Ovary (tissue), 10 donors: ENCODE measurements at places on chromosomes 7 and 10. TPM values are rescaled to one million over a fixed set of nuclear protein-coding genes. Genes with fewer than 3 reads are reported as not detected.
A peak's percentile ranks its signal among the peaks of the same experiment; 100 is the strongest.

The CLDN3 gene
- 7.4 TPM for total RNA-seq

The RBP4 gene
- not detected for total RNA-seq

The HK1 gene
- total RNA-seq, result 12.8 TPM

The CTAGE4 gene
- total RNA-seq, result 0.92 TPM

The METTL2B gene
- 18.0 TPM for total RNA-seq

The AGBL3 gene
- 2.0 TPM for total RNA-seq

The OGDHL gene
- 1.1 TPM for total RNA-seq

The ADCYAP1R1 gene
- total RNA-seq, result 5.0 TPM

The SPACDR gene
- 0.89 TPM for total RNA-seq

- H3K27ac ChIP-seq, result no peak overlapping the region
- no peaks in the 10 kb centered on the region for H3K4me1 ChIP-seq
- no peak overlapping the region for H3K4me3 ChIP-seq
- DNase-seq, result no peak
Observed at GRCh38 chr10:85148693-85149640, 820.6 kb downstream of the CCSER2 start.

DNA sequence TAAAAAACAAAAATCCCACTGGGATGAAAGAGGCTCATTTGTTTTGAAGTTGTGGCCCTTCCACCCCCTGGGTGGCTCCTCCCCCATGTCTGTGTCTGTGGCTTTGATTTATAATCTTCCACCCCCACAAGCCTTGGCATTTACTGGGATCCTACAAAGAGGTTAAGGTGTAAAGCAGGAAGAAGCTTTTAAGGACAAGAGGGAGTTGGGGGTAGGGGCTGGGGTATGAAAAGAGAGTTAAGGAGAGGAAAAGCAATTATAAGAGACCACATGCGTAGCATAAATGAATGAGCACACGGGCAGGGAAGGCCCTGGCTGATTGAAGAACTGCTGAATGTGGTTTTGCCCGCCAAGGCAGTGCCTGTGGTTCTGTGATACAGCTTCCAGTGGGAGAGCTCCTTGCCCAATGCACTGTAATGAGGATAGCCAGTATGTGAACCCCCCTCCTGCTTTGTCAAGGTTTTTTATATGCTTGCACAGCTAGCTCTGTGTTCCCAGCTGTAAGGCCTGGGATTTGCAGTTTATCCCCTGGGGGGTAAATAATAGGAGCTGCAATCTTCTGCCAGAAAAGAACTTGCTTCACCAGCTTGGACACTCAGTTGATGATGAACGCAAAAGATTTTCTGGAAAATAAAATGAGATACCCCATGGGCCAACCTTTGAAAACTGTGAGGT is 34.7 kb upstream of the KMT2E start:
- H3K27ac ChIP-seq, result peak overlapping the region; percentile 34
- H3K27me3 ChIP-seq, result no peaks in the 10 kb centered on the region
- H3K4me3 ChIP-seq, result no peak overlapping the region
- H3K4me1 ChIP-seq, result peaks cover 15% of the 10 kb centered on the region
- no peaks in the 10 kb centered on the region for H3K36me3 ChIP-seq

DNA sequence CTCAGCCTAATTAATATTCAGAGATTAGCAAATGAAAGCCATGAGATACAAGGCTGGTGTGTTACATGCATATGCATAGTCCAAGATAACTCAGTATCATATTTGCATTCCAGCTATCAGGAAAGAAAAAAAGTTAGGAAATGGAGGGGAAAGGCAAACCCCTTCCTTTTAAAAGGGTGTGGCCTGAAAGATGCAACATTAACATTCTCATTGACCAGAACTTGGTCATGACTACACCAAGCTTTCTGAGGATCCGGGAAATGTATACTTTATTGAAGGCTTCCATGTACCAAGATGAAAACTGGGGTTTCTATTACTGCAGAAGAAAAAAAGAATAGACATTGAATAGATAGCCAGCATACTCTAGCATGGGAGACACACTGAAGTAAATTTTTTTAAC is 96.5 kb downstream of the IPMK start:
- no peak overlapping the region for H3K27ac ChIP-seq
- H3K4me1 ChIP-seq, result no peaks in the 10 kb centered on the region
- no peaks in the 10 kb centered on the region for H3K27me3 ChIP-seq
- H3K4me3 ChIP-seq, result no peak overlapping the region

- no peak overlapping the region for H3K4me3 ChIP-seq
- no peaks in the 10 kb centered on the region for H3K4me1 ChIP-seq
- H3K27me3 ChIP-seq, result no peaks in the 10 kb centered on the region
- no peak for DNase-seq
- H3K36me3 ChIP-seq, result no peaks in the 10 kb centered on the region
Observed at GRCh38 chr10:122516734-122517133, 43.8 kb upstream of the DMBT1 start.

GRCh38 chr7:37493123-37493522 is 44.5 kb upstream of the ELMO1 start:
- no peak overlapping the region for H3K4me3 ChIP-seq
- no peak overlapping the region for H3K27ac ChIP-seq
- H3K27me3 ChIP-seq, result no peaks in the 10 kb centered on the region
- H3K36me3 ChIP-seq, result no peaks in the 10 kb centered on the region
- no peak for DNase-seq

GRCh38 chr10:132657127-132657706 is 119.6 kb downstream of the INPP5A start:
- H3K27ac ChIP-seq, result no peak overlapping the region
- H3K4me3 ChIP-seq, result no peak overlapping the region
- no peak for DNase-seq
- peaks cover 3% of the 10 kb centered on the region for H3K4me1 ChIP-seq
- no peaks in the 10 kb centered on the region for H3K27me3 ChIP-seq

GRCh38 chr7:69919426-69920111 is 321.3 kb downstream of the AUTS2 start:
- no peak overlapping the region for H3K4me3 ChIP-seq
- H3K36me3 ChIP-seq, result no peaks in the 10 kb centered on the region
- H3K27me3 ChIP-seq, result no peaks in the 10 kb centered on the region

- H3K4me3 ChIP-seq, result no peak overlapping the region
- no peaks in the 10 kb centered on the region for H3K4me1 ChIP-seq
- DNase-seq, result no peak
Observed at GRCh38 chr10:65348637-65349036, 1577.2 kb upstream of the LRRTM3 start.

- peaks cover 25% of the 10 kb centered on the region for H3K4me1 ChIP-seq
- H3K27me3 ChIP-seq, result no peaks in the 10 kb centered on the region
- H3K36me3 ChIP-seq, result no peaks in the 10 kb centered on the region
- peak overlapping the region; percentile 9 for H3K27ac ChIP-seq
- no peak overlapping the region for H3K4me3 ChIP-seq
Observed at GRCh38 chr10:102629661-102630614, 14.3 kb upstream of the TRIM8 start.

DNA sequence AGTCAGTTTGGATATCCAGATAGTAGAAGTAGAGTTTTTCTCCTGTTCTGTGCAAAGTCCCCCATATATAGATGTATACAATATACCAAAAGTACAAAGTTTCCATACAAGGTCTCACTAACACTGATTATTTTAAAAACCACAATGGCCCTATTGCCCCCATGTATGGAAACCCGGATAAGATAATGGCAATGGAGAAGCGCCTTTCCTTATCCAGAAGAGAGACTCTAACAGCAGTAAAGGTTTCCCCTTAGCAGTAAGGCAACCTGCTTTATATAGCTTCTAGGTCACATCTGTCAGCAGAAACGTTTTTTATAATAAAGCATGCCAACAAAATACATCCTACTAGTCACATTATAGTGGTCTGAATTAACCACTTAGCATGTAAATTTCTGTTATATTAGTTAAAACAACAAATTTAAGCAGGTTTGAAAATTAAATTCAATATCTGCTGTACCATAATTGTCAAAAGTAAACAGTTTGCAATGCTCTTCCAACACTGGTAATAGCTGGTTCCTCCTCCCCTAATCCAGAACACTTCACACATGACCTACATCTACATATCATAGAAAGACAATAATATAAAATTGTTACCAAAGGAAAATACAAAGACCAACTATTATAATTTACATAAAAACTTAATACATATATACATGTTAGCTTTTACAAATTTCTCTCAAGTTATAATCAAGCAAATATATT is 22.4 kb downstream of the USP6NL start:
- no peak overlapping the region for H3K27ac ChIP-seq
- H3K4me1 ChIP-seq, result no peaks in the 10 kb centered on the region
- no peak for DNase-seq
- no peaks in the 10 kb centered on the region for H3K27me3 ChIP-seq
- no peak overlapping the region for H3K4me3 ChIP-seq

- DNase-seq, result no peak
- H3K27me3 ChIP-seq, result no peaks in the 10 kb centered on the region
- H3K36me3 ChIP-seq, result no peaks in the 10 kb centered on the region
- no peak overlapping the region for H3K4me3 ChIP-seq
Observed at GRCh38 chr7:157990881-157991250, 596.8 kb downstream of the PTPRN2 start.

DNA sequence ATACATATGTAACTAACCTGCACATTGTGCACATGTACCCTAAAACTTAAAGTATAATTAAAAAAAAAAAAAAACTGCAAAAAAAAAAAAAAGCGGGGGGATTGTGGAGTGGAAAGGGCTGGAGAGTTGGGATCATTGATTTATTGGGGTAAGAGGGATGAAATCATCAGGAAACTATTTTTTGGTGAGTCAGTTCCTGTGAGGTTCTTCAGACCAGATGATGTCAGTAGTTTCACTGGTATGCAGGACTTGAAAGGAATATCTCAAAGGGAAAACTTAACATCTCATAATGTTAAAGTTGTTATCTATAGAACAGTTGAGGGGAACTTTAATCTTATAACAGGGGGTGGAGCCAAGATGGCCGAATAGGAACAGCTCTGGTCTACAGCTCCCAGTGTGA is 32.6 kb upstream of the TECTB start:
- H3K36me3 ChIP-seq, result no peaks in the 10 kb centered on the region
- H3K4me1 ChIP-seq, result no peaks in the 10 kb centered on the region
- no peak overlapping the region for H3K4me3 ChIP-seq
- no peak for DNase-seq
- H3K27me3 ChIP-seq, result no peaks in the 10 kb centered on the region
- H3K27ac ChIP-seq, result no peak overlapping the region

DNA sequence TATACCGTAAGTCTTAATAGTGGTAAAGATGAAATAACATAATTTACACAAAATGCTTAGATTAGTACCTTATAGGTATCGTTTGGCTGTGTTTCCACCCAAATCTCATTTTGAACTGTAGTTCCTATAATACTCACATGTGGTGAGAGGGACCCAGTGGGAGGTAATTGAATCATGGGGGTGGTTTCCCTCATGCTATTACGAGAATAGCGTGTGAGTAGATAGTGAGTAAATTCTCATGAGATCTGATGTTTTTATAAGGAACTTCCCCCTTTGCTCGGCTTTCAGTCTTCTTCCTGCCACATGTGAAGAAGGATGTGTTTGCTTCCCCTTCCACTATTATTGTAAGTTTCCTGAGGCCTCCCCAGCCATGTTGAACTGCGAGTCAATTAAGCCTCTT is 426.3 kb upstream of the POT1 start:
- H3K27me3 ChIP-seq, result no peaks in the 10 kb centered on the region
- DNase-seq, result no peak
- no peak overlapping the region for H3K4me3 ChIP-seq

DNA sequence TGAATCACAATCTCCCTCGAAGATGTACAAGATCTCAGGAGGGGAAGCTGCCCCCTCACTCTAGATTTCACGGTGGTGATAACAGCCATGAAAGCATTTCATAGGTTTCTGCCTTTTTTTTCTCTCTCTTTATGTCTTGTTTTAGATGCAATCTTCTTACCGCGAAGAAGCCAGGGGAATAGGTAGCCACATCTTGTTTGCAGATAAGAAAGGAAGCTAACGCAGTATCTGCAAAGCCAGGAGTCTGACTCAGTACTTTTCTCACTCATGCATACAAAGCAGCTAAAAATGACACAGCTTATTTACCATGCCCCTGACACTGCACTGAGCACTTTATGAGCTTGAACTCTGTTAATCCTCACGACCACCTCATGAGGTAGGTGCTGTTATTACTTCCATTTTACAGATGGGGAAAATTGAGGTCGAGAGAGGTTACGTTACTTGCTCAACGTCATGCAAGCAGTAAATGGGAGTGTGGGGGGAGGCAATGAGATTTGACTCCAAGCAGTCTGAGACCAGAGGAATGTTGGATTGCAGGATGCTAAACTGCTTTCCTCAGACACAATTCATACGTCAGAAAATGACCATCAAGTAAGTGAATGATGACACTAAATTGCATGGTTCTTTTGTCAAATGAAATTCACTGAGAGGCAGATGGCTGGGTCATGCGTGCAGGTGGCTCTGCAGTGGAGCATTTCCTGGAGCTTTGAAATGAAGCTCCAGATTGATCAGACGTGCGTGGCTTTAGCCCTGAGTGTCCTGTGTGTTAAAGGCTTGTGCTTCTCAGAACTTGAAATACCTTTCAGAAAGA is 3.3 kb downstream of the MAP3K8 start:
- peak overlapping the region; percentile 21 for H3K27ac ChIP-seq
- no peaks in the 10 kb centered on the region for H3K36me3 ChIP-seq
- no peaks in the 10 kb centered on the region for H3K27me3 ChIP-seq
- peak overlapping the region; percentile 94 for H3K4me3 ChIP-seq
- H3K4me1 ChIP-seq, result peaks cover 7% of the 10 kb centered on the region

GRCh38 chr10:69055241-69055640 is 32.7 kb upstream of the SRGN start:
- no peaks in the 10 kb centered on the region for H3K27me3 ChIP-seq
- DNase-seq, result no peak
- no peaks in the 10 kb centered on the region for H3K4me1 ChIP-seq
- H3K4me3 ChIP-seq, result no peak overlapping the region

DNA sequence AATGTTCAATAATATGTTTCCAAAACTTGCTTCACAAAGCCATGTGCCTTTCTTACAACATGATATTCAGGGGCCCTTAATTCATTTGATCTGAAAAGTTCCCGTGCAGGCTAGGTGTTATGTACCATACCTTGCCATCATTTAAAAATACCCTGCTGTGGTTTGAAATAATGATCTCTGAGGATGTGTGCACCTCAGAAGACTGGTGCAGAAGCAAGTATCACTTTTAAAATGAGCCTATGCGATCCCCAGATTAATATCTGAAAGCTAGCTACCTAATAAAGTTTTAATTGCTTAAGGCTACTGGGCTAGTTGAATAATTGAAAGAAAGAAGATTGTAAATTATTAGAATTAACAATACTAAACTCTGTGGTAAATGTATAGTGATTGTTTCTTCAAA is 262.4 kb downstream of the CDK14 start:
- H3K27ac ChIP-seq, result no peak overlapping the region
- H3K27me3 ChIP-seq, result no peaks in the 10 kb centered on the region
- no peak for DNase-seq
- no peaks in the 10 kb centered on the region for H3K4me1 ChIP-seq

GRCh38 chr10:898141-898540 is 33.4 kb downstream of the LARP4B start:
- no peak overlapping the region for H3K27ac ChIP-seq
- no peak for DNase-seq
- no peak overlapping the region for H3K4me3 ChIP-seq
- peaks cover 4% of the 10 kb centered on the region for H3K4me1 ChIP-seq

- no peaks in the 10 kb centered on the region for H3K27me3 ChIP-seq
- no peaks in the 10 kb centered on the region for H3K36me3 ChIP-seq
- H3K27ac ChIP-seq, result no peak overlapping the region
Observed at GRCh38 chr10:82213784-82214183, 338.8 kb downstream of the NRG3 start.

- H3K27me3 ChIP-seq, result no peaks in the 10 kb centered on the region
- H3K4me3 ChIP-seq, result no peak overlapping the region
- no peak overlapping the region for H3K27ac ChIP-seq
- peak; percentile 36 for DNase-seq
Observed at GRCh38 chr10:49594594-49594993, 15.5 kb upstream of the SLC18A3 start.
